ENCODE measurements at places on chromosomes 6 and 20.
A peak's percentile ranks its signal among the peaks of the same experiment; 100 is the strongest.

- no peak for DNase-seq
Observed at GRCh38 chr6:105364243-105364642, 38.6 kb downstream of the PREP start.

- no peak for DNase-seq
Observed at GRCh38 chr20:47993817-47994216, 208.5 kb upstream of the SULF2 start.

GRCh38 chr20:16801919-16802651 lies 53.9 kb downstream of the OTOR start:
- peak; percentile 26 for DNase-seq

DNA sequence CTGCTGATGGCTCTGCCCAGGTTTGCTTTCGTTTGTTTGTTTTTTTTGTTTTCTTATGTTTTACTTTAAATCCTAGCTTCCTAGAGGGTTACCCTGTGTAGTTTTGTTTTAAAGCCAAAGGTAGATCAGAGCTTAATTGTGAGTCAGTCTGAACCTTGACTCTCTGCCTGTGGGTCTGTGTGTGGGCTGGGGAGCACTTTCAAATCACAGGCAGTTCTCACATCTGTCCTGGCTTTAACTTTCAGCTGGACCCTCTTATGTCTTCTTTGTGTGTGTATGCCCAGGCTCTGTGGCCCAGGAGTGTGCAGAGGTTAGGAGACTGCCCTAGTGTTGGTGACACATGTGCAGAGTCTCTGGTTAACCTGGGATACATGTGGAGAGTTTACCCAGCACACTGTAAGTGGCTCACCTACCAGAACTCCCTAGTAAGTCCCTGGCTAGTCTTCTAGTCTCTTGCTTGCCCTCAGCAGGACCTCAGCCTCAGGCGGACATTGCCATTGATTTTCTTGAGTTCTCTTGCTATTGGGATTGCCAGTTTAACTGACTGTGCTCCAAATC lies 19.0 kb downstream of the HIVEP1 start:
- DNase-seq = no peak

DNA sequence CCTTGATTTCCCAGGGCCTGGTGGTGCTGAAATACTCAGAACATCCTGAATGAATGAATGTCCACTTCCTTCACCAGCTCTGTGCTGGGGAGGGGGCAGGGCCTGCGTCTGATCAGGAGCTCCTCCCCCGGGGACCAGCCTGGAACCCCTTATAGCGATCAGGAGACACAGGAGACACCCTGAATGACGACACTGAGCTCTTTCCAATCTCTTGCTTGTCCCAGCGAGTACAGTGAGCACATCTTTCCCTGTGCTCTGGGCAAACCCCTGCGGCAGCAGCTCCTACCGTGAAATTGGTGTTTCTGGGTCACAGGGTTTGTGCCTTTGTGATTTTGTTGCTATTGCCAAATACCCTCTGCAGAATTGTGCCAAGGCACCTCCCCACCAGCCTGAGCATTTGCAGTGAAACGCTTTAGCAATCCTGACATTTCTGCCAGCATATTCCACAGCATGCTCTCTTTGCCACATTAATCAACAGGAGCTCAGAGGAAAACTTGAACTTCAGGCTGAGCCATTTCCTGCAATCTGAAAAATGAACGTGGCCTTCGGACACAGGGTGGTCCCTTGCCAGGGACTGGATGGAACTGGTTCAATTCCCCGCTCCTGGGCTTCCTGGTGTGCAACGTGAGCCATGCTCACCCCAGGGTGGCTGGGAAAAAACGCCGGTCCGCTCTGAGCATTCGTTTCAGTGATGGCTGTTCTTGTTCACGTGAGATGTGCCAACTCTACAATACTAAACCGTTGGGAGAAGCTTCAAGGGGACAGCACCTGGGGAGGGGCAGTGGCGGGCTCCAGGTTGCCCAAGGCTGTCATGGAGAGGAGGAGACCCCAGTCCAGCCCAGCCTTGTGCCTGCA lies 23.1 kb upstream of the MRGBP start:
- no peak for DNase-seq

- DNase-seq = no peak
Observed at GRCh38 chr20:32871627-32872160, 13.0 kb downstream of the EFCAB8 start.

GRCh38 chr20:39778431-39778830 lies 816.3 kb downstream of the DHX35 start:
- DNase-seq = no peak

- no peak for DNase-seq
Observed at GRCh38 chr20:19975436-19975799, 41.7 kb upstream of the NAA20 start.

DNA sequence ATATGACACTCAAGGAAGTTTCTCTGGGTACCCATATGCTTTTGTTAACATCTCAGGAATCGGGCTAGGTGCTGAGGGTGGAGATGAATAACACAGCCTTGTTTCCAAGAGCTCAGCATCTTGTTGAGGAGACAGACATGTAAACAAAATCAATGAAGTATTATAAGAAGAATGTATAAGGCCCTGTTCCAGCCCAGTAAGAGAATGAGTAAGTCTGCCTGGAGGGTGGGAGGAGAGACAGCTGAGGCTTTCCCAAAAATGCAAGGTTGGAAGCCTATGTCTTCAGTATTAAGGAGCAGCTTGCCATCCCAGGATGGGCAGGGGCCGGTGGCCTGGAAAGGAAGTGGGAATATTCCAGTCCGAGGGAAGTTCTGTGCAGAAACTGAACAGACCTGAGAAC lies 615.3 kb upstream of the BTBD3 start:
- no peak for DNase-seq

GRCh38 chr6:151240791-151241642 lies 1.2 kb downstream of the AKAP12 start:
- DNase-seq = no peak

- DNase-seq = no peak
Observed at GRCh38 chr6:132466952-132467351, 46.0 kb downstream of the STX7 start.

- no peak for DNase-seq
Observed at GRCh38 chr6:6697620-6698019, 109.1 kb downstream of the LY86 start.

- DNase-seq = no peak
Observed at GRCh38 chr20:8854571-8854970, 214.3 kb upstream of the PLCB4 start.

- DNase-seq = no peak
Observed at GRCh38 chr20:32445539-32446273, 87.6 kb downstream of the ASXL1 start.

GRCh38 chr6:130178692-130179091 lies 44.1 kb downstream of the SAMD3 start:
- DNase-seq = no peak

DNA sequence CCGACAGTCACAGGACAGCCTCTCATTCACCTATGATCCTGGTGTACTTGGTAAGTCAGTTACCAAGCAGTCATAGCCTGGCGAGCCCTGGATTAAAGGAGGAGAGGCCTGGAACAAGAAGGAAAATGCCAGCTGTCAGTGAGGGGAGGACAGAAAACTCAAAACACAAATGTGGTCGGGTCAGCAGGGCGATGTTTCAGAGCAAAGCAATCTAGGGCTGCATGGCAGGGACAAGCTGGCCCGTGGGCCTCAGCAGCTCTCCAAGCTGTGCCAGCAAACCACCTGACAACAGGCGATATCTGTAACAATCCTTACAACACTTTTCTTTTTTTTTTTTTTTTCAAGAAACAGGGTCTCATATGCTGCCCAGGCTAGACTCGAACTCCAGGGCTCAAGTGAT lies 40.3 kb downstream of the MGME1 start:
- no peak for DNase-seq

DNA sequence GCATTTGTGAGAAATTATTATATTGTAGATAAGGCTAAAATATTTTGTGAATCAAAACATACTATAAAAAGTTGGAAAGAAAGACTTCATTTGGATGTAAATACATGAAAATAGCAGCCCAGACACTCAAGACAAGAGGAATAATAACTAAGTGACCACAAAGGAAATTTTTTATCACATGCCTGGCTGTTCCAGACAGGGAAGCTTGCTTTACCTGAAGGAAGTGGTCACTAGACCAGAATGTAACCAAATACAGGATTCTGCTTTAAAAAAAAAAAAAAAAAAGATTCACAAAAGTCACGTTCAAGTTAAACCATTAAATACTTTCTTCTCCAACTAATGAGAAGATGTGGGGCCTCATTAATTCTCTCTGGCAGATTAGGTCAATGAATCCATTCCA lies 9.3 kb upstream of the HLA-DQB2 start:
- no peak for DNase-seq

DNA sequence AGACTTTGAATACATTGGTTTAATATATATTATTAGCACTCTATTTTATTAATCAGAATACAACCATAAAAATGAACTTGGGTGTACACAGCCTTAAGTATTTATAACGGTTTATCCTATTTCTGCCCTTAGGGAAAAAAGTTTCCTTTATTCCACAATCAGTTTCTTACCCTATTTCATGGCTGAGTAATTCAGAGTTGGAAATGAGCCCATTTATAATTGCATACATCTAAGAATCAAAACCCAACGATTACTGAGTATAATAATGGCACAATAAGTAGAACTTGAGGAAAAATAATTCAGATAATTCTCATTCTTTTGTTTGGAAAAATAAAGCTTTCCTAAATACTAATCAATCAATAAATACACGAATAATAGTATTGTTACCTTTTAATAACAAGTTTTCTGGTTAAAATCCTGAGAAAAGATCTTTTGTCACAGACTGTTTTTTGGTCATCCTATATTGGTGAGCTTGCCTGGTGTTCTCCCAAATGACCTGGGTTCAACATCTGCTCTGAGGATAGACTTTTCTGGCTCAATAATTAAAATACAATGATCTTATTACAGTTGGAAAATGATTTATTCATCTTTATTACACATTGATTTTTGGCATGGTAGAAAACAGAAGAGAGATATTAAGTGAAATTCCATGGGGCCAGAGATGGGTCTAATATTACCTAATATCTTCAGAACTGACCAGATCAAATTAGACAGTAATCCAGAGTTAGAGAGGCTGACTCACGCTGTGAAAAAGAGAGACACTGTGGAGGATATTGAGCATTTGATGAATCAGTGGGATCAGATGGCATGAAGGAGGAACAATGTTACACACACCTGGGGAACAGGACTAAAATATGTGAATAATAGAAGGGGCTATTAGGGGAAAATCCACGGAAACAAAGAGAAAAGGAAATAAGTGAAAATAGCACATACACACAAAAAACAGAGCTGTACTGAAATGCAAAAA lies 162.1 kb upstream of the TBX18 start:
- DNase-seq = no peak

GRCh38 chr20:19609642-19610223 lies 148.3 kb upstream of the RIN2 start:
- no peak for DNase-seq

DNA sequence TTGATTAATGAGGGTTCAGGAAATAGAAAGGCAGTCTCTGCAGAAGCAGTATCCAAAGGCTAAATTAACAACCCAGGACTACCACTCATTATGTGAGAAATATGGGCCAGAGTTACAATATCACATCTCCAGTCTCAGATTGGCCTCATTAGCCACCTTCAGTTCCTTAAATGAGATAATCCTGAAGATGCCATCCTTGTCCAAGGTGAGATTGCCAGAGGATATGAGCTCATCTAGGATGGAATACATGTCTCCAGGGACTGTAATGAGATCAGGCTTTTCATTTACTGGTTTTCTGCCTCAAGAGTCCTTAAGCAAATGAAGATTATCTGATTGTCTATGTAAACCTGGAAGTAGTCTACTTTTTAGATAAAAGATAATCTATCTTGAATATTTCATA lies 196.3 kb downstream of the FUT9 start:
- no peak for DNase-seq

DNA sequence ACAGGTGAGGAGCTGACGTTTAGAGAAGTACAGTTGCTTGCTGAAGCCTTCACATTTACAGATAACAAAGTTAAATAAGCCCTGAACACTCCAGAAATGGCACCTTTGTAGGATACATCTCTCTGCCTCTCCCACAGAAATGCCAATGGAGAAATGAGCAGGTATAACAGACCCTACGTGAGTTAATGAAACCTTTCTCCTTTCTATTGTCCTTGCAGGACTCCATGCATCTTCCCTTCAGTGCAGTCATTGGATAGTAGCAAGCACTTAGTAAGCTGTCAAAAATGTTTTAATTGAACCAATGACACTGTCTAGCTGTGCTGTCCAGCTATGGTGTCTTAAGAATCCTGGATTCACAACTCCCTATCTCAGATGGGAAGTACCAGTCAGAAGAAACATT lies 8.1 kb upstream of the RRBP1 start:
- no peak for DNase-seq

- no peak for DNase-seq
Observed at GRCh38 chr6:13653296-13653695, 38.2 kb downstream of the NOL7 start.

GRCh38 chr20:2336471-2336870 lies 40.7 kb downstream of the TGM3 start:
- no peak for DNase-seq

GRCh38 chr6:95544517-95545225 lies 32.7 kb upstream of the MANEA start:
- DNase-seq = no peak

DNA sequence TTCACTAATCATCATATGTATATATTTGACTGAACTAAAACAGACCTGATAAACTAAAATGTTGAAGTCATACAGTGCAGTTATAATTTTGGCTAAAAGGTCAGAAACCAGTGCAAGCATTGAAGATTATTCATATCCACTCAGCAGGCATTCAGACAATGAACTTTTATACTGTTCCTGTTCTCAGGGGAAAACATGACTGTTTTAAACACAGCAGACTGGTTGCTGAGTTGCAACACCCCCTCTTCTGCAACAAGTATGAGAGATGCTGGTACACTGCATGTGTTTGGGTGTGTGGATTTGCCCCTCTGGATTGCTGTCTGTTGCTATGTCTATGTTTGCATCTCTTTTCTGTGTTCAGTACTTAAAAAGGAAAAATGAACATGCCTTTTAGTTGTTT lies 206.8 kb downstream of the EYA4 start:
- no peak for DNase-seq

DNA sequence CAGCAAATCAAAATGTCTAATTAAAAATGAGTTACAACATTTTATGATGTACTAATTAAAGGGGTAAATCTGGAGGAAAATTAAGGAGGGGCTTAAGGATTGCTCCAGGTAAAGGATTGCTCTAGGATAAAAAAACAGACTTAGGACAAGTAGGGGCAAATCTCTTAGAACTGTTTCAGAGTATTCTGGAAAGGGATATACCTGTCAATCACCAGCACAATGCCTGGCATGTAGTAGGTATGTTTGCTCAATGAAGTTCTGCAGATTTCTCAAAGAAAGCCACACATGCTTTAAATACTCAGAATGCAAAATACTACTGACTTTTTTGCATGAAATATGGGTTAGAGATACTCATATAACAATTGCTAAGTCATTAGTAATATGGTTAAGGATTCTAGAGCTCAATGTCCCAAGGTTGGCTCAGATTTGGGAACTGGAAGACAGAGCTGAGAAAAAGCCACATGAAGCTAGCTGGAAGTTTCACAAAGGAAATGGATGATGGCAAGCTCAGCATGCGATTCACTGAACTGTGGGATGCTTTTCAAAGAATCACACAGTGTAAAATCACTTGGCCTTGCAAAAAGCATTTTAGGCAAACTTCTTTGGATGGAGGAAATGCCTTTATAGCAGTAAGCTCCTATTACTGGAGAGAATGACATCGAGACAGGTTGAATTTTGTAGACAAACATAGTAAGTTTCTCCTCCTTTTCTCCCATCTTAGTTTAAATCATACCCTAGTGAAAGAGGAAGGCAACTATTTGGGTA lies 72.8 kb downstream of the MAP3K5 start:
- DNase-seq = no peak

Data from stimulated activated CD8-positive, alpha-beta memory T cell treated with anti-CD3 and anti-CD28 coated beads, Interleukin-7, amount 100 ng/mL, for 1 hour (primary cell).